ENCODE measurements at places on chromosomes 4 and X.

GRCh38 chr4:57265831-57266582 lies 155.8 kb upstream of the IGFBP7 start:
- no peak for DNase-seq

GRCh38 chr4:158606969-158607368 lies 64.7 kb downstream of the C4orf46 start:
- no peak for DNase-seq

- DNase-seq = no peak
Observed at GRCh38 chr4:81594490-81595159, 122.9 kb upstream of the RASGEF1B start.

DNA sequence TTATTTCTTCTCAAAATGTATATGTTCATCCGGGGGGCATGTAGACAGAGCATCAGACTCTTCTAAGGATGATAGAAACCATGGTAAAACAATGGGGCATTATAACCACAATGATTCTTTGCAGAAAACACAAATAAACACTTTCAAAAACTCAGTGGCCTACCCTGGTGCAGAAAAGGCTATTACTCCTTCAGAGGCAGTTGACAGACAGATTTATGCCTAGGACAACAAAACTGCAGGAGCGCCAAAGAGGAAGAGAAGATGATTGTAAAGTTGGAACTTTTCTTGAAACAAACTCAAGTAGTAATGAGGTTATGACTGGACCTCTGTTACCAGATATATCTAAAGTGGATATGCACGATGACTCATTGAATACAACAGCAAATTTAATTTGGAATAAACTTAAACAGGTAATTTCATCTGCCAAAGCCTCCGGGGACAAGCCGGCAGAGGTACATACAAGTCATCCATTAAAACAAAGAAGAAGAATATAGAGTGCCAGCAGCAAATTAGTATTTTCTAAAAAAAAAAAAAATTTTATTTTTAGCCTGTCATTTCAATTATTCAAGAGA lies 1068.4 kb upstream of the INTU start:
- DNase-seq = no peak

- DNase-seq = no peak
Observed at GRCh38 chr4:37040816-37041215, 203.7 kb upstream of the NWD2 start.

- DNase-seq = no peak
Observed at GRCh38 chrX:78104447-78105176, 564 bp downstream of the PGK1 start.

GRCh38 chr4:152434011-152434410 lies 101.9 kb downstream of the FBXW7 start:
- DNase-seq = no peak

DNA sequence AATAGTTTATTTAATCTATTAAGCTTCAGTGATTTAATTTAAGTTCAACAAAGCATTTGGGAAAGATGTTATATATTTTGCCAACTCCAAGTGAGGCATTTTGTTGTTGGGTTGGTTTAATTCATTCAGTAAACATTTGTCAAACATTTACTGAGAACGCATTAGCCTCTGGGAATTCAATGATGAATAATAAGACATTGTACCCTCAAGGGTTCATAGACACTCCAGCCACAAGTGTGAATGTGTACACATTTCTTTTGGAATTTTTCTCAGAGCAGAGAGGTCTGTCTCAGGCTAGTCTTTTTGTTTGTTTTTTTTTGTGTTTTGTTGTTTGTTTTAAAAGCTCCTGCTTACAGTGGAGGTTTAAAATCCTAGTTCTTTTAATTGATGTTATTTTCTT lies 203.9 kb downstream of the SOWAHB start:
- DNase-seq = no peak

DNA sequence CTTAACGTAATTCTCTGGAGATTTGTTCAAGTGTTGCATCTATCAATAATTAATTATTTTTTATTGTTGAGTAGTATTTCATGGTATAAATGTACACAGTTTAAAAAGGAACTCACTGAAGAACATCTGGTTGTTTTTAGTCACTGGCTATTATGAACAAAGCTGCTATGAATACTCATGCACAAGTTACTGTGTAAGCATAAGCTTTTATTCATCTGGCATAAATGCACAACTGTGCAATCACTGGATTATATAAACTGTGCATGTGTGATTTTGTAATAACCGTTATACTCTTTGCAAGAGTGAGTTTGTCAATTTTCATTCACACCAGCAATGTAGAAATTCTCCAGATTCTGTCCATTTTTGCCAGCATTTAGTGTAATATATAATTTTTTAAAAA lies 43.8 kb upstream of the UBQLN2 start:
- no peak for DNase-seq

GRCh38 chr4:150402871-150403272 lies 179.1 kb upstream of the MAB21L2 start:
- DNase-seq = peak; percentile 6

DNA sequence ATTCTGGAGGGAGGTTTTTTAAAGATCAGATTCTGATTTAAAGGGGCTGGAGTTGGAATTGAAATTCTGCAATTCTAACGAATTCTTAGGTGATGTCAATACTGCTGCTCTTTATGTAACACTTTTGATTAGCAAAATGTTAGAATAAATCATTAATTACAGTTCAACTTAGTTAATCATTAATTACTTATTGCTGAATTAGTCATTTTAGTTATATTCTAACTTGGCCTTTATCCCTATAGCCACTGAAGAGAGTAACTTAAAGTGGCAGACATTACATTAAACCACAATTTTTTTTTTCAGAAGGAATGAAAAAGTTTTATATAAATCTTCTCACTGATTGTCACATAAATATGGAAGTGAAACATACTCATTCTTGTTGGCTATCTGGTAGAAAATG lies 206.6 kb upstream of the ITM2A start:
- DNase-seq = no peak

GRCh38 chr4:81494031-81494431 lies 22.3 kb upstream of the RASGEF1B start:
- no peak for DNase-seq

- no peak for DNase-seq
Observed at GRCh38 chrX:51361251-51361650, 28.6 kb downstream of the NUDT10 start.

DNA sequence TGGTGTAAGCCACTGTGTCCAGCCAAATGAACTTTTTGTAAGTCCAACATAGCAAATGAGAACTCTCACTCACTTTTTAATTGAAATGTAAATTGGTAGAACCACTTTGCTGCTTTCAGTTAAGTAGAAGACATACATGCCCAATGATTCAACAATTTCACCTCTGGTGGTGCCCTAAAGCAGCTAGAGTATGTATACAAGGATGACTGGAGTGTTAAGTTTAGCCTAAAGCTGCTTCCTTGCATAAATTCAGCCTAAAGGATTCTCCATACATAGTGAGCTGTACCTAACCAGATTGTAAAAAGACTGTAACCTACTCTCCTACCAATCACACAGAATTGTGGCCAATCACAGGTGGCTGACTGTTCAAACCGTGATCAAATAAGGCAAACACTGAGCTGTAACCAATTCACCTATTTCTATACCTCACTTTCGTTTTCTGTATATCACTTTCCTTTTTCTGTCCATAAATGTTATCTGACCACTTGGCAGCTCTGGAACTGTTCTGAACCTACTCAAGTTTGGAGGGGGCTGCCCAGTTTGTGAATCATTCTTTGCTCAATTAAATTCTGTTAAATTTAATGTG lies 39.9 kb downstream of the PDS5A start:
- DNase-seq = no peak

All from activated T-cell treated with anti-CD3 and anti-CD28 coated beads for 48 hours (primary cell).